ENCODE measurements at places on chromosomes 2 and 18.

DNA sequence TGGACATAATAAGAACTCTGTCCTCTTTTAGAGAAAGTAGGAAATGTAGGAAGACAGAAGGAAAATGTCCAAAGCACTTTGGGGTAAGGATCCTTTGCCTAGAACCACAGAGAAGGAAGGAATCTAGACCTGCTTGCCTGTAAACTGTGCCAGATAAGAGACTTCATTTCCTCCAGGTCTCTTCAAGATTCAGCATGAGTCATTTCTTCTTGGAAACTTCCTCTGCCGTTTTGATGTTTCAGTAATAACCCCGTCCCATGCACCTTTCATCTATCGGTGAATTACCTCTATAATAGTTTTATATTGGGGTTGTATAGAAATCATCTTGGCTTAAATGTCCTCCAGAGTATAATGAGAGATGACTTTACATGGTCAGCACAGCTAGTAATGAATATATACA lies 63.2 kb upstream of the LRATD1 start:
- DNase-seq: no peak

GRCh38 chr2:122831649-122832048 lies 1076.2 kb downstream of the TSN start:
- no peak for DNase-seq

- DNase-seq: no peak
Measured at GRCh38 chr2:120540719-120541552, 194.7 kb upstream of the GLI2 start.

DNA sequence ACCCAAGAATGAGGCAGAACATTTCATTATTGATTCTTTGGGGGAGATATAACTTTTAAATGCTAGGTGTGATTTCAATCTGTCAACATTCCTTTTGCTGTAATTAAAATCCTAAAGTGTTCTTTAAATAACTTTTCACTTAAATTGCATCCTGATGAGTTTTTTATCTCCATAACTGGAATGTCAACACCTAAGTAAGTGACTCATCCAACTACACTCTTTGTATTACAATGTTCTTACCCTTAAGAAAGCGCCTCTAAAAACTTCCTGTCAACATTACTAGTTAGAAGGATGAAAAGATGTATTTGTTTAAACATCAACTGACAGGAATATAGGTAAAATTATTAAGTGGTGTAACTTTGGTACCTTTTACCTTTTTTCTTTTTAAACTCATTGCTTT lies 1657.0 kb downstream of the LRP1B start:
- DNase-seq: no peak

DNA sequence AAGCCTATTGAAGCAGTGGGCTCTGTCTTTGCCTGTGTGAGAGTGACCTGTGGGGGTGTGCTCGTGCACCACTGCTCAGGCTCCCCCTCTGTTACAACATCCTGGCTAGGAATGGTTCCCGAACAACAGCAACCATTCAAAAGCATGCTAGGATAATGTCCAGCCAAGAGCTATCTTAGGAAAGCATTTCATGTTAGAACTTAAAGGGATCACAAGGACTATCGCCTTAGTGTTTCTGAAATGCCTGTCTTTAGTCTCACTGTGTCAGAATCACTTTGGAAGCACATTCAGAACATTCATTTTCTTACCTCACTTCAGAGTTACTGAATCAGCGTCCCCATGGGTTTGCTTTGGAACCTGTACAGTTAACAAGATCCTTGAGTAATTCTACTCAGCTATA lies 134.9 kb upstream of the DSEL start:
- no peak for DNase-seq

GRCh38 chr18:40371673-40372072 lies 1583.4 kb upstream of the PIK3C3 start:
- no peak for DNase-seq

- no peak for DNase-seq
Measured at GRCh38 chr18:24763765-24764513, 303.5 kb downstream of the HRH4 start.

DNA sequence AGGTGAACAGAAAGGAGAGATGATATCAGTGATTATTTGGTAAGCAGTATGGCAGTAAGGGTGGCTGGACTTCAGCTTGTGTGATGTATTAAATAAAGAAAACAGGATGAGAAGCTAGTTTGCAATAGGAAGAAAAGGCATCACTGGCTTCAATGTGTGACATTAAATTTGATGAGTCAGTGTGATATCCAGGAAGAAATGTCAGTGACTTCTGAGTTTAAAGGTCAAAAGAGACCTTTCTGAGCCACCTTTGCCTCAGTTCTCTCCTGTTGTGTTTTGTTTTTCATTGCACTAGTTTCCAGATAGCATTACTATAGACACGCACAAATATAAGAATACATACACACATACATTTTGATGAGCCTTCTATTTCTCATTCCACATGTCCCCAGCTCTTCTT lies 105.6 kb downstream of the PIGN start:
- DNase-seq: no peak

DNA sequence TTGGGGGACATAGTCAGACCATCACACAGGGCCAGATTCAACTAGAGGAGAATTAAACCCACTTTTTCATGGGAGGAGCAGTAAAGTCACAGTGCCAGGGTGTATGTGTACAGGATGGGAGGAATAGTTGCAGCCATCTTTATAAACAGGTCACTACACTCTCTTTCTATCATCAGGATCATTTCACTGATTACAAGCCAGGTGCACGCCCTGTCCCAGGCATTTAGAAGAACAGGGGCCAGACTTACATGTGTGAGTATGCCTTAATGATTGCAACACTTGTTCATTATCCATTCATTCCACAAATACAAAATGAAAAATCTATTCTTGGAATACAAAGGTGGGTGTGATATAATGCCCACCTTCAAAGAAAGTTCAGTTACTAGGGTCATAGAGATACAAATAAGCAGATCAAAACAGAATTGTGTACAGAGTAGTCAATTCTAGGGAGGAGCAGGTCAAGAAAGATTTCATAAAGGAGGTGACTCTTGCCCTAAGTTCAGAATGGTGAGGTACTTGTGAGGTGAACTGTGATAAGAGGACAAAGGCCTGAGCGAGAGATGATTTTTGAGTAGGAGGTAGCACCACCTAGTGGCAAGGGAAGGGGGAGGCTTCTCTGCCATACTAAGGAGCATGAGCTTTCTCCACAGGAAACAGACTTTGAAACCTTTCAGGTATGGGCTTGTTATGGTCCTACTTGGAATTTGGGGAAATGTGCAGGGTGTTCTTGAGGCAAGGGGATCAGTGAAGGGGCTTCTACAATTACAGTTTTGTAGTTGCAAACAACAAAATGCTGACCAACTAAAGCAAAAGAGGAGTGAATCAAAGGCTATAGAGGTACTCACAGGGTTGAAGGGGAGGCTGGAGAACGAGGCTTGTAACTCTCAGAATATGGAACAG lies 156.3 kb downstream of the SUCLG1 start:
- no peak for DNase-seq

DNA sequence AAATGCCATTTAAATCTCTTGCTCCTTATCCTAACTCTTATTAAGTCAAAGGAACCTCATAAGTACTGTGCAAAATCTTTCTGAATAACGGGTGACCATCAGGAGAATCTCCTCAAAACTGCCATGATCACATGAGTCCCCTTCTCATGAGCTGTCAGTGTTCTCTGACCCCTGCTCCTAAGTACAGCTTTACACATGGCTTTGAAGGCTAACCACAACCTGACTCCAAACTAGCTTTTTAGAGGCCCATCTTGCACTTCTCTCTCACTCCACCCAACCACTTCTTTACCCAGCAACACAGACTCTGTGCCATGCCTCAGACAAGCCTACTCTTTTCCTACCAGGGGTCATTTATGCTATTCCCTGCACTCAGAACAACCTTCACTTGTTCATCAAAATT lies 253.8 kb downstream of the GPD2 start:
- DNase-seq: no peak

DNA sequence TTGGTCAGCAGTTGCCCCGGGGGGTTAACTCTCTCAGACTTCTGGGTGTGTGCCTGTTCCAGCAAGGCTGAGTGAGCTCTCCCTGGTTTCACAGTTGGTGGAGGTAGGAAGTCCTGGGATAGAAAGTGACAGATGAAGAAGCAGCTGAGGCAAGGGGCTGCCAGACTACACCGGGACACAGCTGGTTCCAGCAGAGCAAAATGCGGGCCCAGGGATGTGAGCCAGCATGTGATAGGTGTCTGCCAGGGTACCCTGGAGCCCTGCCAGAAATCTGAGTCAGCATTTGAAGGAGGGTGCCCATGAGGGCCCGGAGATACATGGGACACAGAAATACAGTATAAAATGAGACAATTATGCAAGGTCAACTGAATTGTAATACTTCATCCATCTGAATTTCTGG lies 79.3 kb upstream of the LGALSL start:
- DNase-seq: no peak

DNA sequence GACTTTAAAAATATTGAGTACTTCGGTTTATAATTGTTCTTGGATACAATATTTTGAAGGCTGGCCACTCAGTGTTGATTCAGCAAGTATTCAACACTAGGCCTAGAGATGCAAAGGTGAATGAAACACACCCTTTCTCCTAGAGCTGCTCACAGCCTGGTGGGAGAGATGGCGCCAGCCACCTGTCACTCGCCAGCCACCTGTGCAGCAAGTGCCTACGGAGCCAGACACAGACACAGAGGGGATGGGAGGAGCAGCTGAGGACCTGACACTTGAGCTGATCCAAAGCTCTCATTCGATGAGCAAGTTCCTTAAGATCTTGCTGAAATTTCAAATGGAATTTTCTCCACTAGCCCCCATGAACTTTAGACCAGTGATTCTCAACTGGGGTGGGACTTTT lies 151.1 kb upstream of the RIOK3 start:
- DNase-seq: no peak

GRCh38 chr2:119008108-119008507 lies 66.1 kb downstream of the MARCO start:
- no peak for DNase-seq

DNA sequence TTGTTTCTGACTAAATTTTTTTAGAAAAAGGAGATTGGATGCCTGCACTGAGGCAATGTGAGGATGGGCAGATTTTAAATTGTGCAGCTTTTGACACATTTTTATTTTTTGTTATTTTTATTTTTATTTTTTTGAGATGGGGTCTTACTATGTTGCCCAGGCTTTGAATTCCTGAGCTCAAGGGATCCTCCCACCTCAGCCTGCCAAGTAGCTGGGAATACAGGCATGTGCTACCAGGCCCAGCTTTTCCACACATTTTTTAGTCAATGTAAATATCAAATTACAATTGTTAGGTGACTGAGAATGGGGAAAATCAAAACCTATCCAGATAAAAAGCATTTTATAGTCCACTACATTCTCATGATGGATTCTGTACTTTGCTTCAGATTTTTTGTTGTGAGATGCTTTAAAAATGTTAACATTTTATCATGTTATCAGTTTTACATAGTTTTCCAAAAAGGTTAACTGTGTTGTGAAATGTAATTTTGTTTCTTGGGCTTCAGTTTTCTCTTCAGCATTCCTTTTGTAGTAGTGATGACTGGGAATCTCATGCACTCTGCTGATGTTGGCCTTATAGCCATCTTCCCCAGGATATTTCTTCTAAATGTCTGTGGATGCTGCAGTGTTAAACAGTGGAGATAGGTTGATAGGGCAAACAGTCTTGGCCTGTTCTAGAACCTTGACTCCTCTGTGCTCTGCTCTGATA lies 41.4 kb downstream of the PKP4 start:
- no peak for DNase-seq

DNA sequence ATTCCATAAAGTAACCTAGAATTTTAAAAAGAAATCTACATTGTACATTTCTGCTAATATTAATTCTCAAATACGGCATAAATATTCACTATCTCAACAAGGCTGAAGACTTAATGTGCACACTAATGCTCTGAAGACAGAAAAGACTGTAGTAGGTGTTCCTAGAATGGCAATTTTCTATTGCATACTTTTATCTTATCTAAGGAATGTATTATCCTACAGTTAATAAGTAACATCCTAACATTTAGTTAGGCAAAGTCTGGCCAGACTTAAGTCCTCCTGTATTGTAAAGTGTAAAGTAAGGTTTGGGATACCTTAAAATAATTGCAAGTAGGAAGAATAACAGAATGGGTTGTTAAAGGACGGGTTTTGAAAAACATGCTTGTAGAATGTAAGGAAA lies 42.2 kb downstream of the CHST9 start:
- DNase-seq: no peak

GRCh38 chr2:88489181-88489580 lies 36.7 kb upstream of the FOXI3 start:
- no peak for DNase-seq

- DNase-seq: no peak
Measured at GRCh38 chr2:19209575-19210341, 148.7 kb downstream of the OSR1 start.

DNA sequence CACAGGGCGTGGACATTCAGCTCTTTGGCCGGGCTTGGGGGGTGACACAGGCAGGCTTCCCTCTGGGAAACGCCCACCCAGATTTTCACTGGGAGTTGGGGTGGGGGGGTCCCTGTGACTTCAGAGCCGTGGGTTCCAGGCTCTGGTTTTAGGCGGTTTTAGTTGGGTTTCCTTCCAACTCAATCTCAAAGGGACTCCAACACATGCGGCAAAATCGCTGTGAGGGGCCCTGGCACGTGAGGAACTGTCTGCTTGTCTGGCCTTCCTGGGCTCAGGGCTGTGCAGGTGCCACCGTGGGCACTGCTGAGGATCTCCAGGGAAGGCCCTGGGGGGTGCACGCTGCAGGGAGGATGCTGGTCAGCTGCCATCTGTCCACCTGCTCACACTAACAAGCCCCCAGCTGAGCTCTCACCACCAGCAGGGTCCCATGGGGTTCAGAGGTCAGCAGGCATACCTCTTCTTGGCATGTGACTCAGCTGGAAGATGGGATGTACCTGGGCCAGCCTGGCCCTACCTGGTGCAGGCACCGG lies 11.7 kb downstream of the HS6ST1 start:
- DNase-seq: no peak

- DNase-seq: no peak
Measured at GRCh38 chr2:890791-891190, 59.9 kb upstream of the SNTG2 start.

GRCh38 chr2:26901326-26902183 lies 53.6 kb downstream of the DPYSL5 start:
- no peak for DNase-seq

- no peak for DNase-seq
Measured at GRCh38 chr2:112787729-112788393, 3.6 kb upstream of the IL1A start.

GRCh38 chr2:100142393-100142792 lies at the start of gene AFF3:
Gene AFF3, minus strand, starts transcription at chr2:100142590. Its CDS starts 38,136 bp downstream, at chr2:100104454.
- peak; percentile 2 for DNase-seq

DNA sequence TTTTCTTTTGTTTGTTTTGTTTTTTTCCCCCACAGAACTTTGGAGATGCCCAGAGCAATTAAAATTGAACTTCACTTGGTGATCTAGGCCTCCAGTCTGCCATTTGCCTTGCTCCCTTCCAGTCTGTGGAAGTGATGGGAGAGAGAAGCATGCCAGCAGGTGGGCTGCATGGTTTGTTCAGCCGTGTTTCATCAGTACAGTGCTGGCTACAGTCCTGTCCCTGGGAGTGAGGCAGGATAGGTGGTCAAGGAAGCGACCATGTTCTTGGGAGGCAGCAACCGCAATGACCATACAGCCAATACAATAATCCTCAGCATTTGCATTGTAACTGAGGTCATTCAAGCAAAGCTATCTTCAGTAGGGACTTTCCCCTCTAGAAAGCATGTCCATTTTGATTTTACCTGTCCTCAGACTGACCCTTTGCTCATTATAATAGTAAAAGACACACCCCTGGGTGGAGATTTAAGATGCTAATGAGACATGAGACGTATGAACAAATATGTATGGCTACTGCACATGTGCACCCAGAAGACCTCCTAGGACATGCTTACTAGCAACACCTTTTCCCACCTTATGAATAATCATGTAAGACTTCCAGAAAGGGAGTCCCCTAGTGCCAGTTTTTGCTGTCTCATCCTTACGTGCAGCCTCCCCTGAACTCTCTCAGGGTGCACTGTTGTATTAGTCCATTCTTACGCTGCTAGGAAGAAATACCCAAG lies 11.1 kb upstream of the LIPG start:
- no peak for DNase-seq
